ENCODE measurements at places on chromosomes 5 and 9.

GRCh38 chr5:175658299-175659145 is 651 bp downstream of the HRH2 start:
- DNase-seq: no peak

DNA sequence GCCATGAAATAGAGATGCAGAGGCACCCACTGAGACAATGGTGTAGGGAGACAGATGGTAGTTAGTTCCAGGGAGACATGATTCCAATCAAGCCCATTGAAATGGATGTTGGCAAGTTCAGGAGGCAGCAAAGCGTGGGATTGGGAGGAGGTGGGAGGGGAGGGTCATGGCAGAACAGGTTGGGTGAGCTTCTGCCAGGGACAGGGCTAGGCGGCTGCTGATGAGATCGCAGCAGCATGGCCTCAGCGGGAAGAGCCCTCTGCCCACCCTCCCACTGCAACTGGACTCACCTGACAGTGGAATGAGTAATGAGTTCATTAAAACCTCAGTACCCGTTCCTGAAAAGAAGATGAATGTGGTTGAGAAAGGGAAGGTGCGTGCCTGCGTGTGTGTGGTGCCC is 418.2 kb downstream of the CDK5RAP2 start:
- no peak for DNase-seq

DNA sequence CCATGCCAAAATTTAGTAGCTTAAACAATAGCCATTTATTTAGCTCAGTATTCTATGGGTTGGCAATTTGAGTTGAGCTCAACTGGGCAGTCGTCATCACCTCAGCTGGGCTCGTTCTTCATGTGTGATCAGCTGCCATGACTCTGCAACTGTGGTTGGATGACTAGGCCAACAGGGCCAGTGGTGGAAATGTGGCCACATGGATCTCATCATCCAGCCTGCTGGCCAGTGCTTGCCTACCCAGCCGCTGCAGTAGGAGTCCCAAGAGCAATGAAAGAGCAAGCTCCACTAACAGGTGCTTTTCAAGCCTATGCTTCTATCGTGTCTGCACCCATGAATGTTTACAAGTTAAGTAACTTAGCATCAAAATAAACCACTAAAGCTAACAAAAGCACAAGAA is 158.0 kb downstream of the ATPSCKMT start:
- DNase-seq: no peak

DNA sequence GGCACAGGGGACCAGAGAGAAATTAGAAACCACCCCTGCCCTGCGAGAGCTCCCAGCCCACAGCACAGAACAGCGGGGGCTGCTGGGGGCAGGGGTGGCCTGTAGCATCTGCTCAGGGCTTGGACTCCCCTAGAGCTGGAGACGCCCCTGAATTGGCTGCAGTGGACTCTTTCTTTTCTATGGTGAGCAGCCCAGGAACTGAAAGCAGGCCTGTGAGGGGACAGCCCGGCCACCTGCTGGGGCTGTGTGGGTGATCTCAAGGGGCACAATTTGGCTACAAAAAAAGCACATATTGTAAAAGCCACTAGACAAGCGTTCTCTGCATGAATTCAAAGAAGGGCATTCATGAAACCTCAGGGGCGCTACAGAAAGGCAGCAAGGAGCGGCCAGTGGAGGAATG is 57.5 kb upstream of the ICE1 start:
- no peak for DNase-seq

- no peak for DNase-seq
Measured at GRCh38 chr9:89497257-89497963, 503 bp downstream of the SEMA4D start.

- peak; percentile 5 for DNase-seq
Measured at GRCh38 chr5:166342402-166342801, 1949.0 kb upstream of the WWC1 start.

DNA sequence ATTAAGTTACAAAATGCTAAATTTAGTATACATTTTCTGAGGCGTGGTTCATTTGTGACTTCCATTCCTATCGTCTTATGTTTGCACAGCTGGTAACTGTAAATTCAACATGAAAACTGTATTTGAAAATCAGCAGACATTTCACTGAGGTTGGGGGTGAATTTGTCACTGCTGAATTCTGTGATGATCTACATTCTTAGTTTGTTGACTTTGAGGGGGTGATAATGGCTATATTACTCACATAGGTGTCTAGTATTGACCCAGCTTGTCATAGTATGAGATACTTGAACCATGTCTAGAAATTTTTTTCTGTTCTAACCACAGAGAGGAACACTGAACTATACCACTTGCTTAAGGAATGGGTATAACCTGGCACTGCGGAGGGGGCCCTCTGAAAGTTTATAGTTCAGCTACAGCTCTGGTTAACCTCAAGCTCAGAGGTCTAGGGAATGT is 313.3 kb downstream of the PIK3R1 start:
- DNase-seq: peak; percentile 47

- no peak for DNase-seq
Measured at GRCh38 chr9:124297915-124298645, 40.3 kb downstream of the NEK6 start.

DNA sequence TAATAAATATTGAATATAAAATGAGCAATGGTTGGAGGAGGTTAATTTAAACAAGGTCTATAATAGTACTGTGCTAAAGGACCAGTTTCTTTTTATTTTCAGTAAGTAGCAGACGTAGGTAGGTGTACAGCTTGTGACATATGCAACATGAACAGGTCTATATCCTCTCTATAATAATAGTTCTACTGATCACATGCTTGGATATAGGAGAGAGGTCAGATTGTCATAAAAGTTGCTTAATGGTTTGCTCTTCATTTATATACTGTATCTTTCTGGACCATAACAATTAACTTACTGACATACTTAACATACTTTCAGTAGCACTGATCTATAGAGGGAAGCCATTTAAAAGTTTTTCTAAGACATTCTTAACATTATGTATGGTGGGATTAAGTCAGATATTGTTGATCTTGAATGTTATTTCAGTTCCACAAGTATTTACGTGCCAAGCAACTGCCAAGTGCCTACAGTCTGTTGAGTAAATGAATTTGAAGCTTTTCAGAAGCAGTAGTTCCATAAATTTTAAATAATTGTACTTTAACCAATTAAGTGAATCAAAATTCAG is 68.0 kb downstream of the DENND4C start:
- no peak for DNase-seq

DNA sequence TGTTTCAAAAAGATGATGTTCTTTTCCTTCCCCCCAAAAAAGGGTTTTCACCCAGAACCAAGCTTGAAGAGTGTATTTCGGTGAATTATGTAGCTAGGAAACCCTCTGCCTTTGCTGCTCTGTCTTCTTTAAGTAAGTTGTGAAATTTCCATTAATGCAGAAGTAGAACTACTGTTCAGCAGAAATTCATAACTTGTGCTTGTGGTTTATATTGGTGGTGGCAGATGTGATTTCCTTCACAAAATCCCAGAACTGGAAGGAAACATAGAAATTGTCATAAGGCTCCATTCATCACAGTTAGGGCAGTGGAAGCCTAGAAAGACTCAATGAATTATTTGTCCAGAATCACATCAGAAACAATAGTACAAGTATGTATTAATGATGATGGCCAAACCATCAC is 42.1 kb upstream of the DAB2 start:
- DNase-seq: no peak

- DNase-seq: no peak
Measured at GRCh38 chr5:127766676-127767335, 63.6 kb downstream of the CCDC192 start.

DNA sequence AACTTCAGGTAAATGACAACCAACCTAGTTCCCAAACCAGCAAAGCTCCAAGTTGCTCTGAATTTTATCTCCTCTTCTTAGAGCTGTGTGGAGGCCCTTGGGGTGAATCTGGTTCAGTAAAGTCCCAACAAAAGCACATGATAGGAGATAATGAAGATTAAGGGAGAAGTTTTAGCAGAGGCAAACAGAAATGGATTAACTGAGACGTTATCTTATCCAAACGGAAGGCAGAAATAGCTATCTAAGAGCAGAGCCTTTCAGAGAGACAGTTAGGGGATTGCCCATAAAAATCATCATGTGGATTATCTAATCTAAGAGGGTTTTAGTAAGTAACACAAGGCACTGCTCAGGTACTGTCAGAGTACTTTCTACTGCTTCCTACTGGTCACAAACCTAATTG is 183.9 kb upstream of the ZNF618 start:
- no peak for DNase-seq

GRCh38 chr9:128077847-128078503 is 9.9 kb downstream of the SLC25A25 start:
- DNase-seq: no peak

Data from fibroblast of skin of left biceps (primary cell).